NCI-H510A (cell line): ENCODE measurements at places on chromosomes 1 and 21.

DNA sequence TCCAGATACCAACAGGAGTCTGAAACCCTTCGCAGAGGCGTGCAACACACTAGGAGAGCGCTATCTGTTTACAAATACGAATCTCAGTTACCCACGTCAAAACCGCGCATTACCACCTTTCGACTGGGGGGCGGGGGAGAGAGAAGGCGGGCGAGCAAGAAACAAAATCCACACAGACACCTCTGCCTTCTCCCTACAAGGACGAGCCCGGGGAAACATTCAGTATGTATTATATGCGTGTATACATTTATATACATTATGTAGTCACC, 722 bp downstream of the TUT4 start:
- DNase-seq: no peak

GRCh38 chr1:57269630-57270225, 154.1 kb downstream of the DAB1 start:
- no peak for DNase-seq

GRCh38 chr1:17348593-17349234, 23.3 kb upstream of the PADI6 start:
- no peak for DNase-seq

DNA sequence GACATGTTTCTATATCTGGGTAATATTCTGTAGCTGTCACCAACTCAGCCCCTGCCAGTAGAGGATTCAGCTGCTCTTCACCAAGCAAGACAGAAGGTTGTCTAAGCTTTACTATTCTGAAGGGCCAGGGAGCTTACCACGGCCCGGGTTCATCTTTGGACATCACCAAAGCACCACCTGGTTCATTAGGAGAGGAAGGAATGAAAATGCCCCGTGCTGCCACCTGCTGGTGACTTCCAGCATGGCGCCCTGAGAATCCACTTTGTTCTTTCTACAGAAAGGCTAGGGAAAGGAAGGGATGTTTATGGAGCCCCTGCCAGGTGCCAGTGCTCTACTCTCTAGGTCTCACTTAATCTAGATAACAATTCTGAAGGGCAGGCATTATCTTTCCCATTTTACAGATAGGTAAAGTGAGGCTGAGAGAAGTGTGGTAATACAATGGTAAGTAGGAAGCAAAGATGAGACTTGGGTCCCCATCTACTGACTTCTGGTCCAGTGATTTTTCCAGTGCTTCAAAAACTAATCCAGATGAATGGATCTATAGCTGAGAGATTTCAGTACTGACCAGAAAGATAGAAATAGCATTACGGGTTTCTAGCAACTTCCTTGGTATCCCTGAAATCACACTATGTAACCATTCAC, 79.5 kb downstream of the BEND5 start:
- no peak for DNase-seq

DNA sequence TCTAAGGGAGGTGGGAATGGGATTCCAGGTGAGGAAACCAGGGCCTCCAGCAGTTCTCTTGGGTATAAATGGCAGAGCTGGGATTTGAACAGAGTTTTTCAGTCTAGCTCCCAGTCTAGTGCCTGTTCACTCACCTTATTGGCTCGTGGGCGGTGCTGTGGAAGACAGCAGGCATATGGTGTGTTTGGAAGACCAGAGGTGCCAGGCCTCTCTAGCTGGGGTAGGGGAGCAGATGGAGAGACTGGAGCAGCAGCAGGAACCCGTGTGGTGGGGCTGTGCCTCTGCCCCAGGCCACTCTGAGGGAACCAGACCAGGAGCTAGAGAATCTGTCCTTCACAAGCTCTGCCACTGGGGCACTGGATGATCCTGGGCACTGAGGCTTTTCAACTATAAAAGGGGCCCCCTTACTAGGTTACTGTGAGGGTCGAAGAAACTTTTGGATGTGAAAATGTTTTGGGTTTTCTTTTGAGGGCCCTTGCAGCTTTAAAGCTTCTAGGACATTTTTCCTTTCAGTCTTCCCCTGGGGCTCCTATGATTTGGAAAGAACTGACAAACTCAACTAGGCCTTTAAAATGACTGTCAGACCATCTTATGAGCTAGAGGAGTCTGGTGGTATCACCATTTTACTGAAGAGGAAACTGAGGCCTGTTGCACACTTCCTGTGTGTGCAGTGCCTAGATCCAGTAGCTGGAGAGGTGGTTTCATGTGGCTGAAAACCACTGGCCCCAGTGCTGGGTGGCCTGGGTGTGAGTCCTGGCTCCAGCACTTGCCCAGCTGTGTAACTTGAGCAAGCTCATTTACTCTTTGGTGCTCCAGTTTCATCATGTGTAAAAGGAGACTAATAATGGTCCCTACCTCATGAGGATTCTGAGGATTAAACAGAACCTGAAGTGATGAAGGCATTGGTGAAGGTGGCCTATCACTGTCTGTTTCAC, 6.1 kb downstream of the DMRTB1 start:
- no peak for DNase-seq

DNA sequence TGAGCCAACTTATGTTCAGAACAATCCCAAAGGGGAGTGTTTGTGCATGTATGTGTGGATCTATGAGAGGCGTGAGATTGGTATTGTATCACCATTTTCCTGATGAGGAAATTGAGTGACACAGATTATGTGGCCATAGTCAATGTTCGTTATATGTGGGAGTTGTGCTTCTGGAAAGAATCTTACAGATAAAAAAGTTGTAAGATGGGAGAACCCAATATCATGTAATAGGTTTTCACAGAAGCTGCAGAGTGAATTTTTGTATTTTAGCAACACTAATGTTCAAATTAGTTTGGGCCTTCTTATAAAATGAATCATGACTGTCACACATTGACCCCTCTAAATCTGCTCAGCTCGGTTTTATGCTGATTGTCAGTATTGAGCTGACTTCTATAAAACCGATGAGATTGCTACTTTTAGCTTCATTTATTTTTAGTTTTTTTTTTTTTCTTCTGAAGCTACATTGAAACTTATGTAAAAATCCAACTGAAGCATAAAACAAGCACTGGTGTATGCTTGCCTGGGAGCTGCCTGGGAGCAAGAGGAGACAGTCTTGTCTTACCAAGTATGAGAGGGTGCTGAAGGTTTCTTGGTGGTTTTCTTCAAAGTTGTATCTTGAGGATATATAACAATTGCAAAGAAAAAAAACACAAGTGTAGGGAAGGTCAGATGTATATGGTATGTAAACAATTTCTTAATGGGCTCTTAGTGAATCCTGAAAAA, 4.1 kb downstream of the RWDD3 start:
- no peak for DNase-seq

GRCh38 chr1:35175098-35175576, 17.8 kb downstream of the SFPQ start:
- no peak for DNase-seq

- DNase-seq: no peak
Observed at GRCh38 chr1:167573035-167573434, 19.5 kb upstream of the CREG1 start.

DNA sequence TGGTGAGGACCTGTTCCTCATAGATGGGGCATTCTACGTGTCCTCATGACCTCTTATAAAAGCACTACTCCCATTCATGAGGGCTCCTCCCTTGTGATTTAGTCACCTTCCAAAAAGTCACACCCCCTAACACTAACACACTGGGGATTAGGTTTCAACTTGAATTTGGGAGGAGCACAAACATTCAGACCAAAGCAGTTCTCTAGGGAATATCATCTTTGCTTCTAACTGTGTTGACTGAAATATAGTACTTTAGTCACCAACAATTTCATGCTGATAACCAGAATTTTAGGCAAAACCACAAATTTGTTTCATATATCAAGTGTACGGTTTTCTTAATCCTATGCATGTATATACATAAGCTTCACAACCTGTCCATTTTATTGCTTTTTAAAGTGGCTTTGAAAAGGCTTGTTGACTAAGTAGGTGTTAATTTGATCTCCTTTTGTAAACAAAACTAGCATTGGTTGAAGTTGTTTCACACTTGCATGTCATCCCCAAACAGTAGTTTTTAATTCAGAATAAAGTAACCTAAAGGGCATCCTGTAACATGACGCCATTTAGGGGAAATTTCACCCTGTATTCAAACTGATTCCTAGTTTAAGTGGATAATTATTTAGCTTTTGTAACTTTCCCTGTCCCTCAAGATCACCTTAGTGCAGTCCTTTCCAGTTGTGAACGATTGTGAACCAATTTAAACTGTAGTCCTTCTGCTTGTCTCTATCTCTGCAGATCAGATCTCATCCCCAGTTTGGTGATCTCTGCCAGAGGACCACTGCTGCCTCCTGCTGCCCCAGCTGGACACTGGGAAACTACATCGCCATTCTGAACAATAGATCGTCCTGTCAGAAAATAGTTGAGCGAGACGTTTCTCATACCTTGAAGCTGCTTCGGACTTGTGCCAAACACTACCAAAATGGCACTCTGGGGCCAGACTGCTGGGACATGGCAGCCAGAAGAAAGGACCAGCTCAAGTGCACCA, 141.1 kb downstream of the TLR5 start:
- no peak for DNase-seq

DNA sequence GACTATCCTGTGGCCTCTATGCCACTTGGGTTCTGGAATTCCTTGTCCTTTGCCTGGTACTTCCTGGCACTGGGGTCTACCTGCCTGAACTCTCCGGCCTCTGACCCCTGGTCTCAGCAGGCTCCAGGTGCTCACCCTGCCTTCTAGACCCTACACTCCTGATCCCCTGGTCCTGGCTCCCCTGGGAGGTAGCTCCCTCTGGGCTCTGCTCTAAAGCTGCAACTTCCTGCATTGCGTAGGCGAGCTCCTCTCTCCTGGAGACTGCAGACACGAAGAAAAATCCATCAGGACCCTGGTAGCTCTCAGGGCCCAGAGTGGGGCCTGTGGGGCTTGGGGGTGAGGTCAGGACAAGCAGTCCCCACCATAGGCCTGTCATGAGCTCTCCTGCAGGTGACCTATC, 7.8 kb upstream of the PLEKHG5 start:
- no peak for DNase-seq

- no peak for DNase-seq
Observed at GRCh38 chr1:46697053-46697452, 21.9 kb downstream of the EFCAB14 start.

GRCh38 chr21:32382108-32382644, 10.6 kb downstream of the URB1 start:
- DNase-seq: no peak

DNA sequence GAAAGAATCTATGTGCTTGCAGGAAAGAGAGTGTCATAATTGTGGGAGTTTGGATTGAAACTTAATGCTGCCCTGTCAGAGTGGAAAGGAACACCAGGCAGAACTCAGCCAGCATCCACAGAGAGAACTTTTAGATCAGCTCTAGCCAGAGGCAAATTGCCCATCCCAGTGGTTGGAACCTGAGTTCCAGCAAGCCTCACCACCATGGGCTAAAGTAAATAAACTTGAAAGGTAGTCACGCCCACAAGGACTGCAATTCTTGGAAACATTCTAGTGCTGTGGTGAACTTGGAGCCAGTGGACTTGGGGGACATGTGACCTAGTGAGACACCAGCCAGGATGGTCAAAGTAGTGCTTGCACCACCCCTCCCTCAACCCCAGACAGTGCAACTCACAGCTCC, 571.6 kb downstream of the LRRIQ3 start:
- no peak for DNase-seq

- no peak for DNase-seq
Observed at GRCh38 chr1:3511306-3511705, 56.8 kb downstream of the ARHGEF16 start.

DNA sequence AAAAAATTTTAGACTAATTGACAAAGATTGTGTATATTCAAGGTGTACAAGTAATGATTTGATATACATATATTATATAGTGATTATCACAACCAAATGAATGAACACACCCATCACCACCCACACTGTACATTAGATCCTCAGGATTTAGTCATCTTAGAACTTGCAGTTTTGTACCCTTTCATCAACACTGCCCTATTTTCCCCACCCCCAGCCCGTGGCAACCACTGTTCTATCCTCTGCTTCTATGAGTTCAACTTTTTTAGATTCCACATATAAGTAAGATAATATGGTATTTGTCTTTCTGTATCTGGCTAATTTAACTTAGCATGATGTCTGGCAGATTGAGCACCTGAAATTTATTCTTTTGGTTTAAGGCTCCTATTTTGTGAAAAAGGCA, 173.6 kb downstream of the IER5 start:
- DNase-seq: no peak

DNA sequence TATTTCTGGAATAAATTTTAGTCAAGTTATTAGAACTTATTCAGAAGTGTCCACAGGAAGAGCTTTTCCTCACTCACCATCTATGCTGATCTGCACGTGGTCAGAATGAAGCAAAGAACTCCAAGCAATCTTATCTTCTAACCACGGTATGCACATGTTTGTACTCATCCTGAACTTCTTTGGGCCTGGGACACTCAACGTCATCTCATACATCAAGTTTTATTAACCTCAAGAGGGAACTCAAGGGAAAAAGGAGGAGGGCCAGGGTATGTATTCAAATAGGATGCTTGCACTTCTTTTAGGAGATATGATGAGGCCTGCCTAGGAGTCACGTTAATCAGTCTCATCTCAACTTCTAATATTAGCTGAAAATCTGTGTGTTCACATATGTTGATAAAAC, 142.5 kb downstream of the C1orf94 start:
- no peak for DNase-seq

DNA sequence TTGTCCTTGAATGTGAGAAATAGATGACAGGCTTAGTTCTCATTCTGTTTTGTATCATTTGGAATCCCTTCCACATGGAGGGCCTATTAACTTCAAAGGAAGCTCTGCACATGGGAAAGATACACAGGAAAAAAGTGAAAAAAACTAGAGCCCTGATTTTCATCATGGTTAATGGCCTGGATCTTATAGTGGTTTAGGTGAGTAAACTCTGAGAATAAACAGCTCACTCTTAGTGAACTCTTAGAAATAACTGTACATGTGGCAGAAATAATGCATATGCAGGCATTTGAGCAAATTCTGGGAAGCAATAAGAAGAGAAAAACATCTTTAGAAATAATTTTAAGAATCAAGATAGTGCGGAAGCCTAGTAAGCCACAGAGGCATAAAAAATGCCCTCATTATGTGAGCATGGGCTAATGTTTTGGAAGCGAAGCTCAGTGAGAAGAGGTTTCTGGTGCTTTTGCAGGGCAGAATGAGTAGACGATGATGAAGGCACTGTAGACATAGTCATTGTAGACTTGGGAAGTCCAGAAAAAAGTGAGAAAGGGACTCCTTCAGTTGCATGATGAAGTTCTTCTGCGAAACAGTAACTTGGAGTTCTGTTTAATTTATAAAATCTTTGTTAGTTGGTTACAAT, 279.9 kb downstream of the DNM3 start:
- DNase-seq: no peak

DNA sequence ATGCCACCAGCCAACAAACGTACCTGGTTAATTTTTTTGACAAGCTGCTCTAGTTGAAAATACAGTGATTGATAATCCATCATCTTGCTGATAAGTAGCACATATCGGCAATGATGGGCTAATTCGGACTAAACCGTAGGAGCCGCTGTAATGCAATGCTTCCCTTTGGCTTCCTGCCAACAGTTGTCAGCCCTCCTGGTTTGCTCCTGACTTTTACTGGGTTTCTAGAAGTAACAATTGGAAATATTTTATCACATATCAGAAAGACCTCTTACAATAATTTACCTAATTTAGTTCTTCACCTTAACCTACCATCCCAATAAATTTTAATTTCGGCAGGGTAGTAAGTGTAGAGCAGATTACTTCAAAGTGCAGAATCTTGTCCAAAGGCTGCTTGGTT, 148.5 kb downstream of the DHRS3 start:
- peak; percentile 47 for DNase-seq
